ENCODE measurements at places on chromosomes 2 and 18. TPM values are rescaled to one million over a fixed set of nuclear protein-coding genes. Genes with fewer than 3 reads are reported as not detected.

The EFR3B gene
- total RNA-seq: 0.13 TPM

The ASPRV1 gene
- 0.38 TPM for total RNA-seq

The ANO7 gene
- total RNA-seq: 0.13 TPM

The ALPI gene
- total RNA-seq: not detected

The LGALSL gene
- 14.0 TPM for total RNA-seq

The CYP27C1 gene
- 0.26 TPM for total RNA-seq

The UGT1A3 gene
- total RNA-seq: not detected

The ST6GAL2 gene
- not detected for total RNA-seq

The PAX3 gene
- not detected for total RNA-seq

The GNAL gene
- total RNA-seq: 8.8 TPM

All from bronchial epithelial cell (primary cell).